Dermis microvascular lymphatic vessel endothelial cell (primary cell): ENCODE measurements at places on chromosomes 2 and 18.

DNA sequence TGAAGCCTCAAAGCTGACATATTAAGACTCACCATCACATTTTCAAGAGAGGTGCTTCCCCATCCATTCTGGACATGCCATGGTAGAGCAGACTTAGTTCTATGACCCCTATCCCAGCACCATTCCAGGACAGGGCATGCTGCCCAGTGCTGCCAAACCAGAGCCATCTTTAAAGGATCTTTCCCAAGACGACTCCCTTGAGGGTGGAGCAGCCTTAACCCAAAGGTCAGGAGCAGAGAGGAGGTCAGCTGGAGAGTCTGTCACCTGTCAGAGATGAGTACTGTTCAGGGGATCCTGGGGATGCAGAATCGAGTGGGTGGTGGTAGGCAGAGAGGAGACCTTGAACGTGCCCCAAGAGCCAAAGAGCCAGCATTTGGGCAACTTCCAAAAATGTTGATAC lies 459.8 kb downstream of the STK39 start:
- DNase-seq = no peak

DNA sequence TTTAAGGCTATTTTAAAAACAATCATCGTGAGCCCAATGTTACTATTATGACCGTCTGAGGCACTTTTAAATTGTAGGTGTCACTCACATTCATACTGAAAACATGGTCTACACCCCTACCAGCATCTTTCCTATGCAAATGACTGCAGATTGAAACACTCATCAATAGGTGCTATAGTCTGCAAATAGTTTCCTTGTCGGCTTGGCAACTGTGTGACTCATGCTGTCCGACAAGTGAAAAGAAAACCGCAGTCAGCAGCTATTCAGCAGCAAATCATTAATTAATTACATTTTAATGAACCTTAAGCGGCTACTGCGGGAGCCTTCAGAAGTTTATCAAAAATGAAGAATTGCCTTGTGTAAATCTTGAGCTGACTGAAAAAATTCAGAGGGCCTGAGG lies 134.4 kb downstream of the FIGN start:
- DNase-seq = no peak

DNA sequence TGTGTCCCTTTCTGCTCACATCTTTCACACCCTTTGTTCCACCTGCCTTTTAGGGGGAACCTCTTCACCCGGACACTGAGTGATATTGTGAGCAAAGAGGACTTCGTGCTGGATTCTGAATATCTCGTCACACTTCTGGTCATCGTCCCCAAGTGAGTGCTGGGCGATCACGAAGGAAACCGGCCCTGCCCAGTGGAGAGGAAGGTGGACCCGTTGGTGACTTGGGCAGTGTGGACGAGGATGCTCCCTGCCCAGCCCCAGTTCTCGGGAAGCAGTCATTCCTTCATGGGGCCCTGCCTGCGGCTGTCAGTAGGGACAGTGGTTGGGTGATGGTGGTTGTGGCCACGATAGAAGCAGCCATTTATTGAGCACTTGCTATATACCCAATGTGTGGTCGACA lies 40.8 kb downstream of the PDIA6 start:
- DNase-seq = no peak

DNA sequence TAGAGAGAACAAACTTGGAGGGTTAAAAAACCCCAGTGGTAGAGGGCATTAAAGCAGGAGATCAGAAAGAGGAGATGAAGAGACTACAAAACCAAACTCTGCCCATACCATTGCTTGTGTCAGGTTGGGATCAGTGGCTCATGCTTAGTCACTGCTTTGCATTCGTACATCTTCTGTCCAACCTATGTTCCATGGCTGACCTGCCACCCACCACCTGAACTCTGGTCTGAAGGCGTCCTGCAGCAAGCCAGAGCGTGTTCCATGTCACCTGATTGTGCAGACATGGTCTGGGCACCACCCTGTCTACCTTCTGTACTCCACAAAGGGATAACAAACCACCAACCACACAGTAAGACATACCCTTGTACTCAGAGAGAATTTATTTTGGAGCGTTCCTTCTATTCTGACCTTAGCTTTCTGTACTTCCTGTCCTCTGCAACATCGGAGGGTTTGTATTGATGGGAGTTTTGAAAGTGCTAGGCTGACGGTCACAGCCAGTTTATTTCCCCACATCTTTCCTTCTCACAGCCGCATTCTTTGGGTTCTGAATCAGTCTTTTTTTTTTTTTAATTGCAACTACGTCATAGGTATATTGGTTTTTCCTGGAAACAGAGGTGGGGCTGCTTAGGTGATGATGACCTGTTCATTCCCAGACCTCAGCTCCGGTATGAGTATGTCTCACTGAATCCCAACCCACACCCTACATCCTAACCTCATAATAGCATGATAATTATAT lies 88.3 kb downstream of the SOWAHC start:
- DNase-seq = peak; percentile 60

DNA sequence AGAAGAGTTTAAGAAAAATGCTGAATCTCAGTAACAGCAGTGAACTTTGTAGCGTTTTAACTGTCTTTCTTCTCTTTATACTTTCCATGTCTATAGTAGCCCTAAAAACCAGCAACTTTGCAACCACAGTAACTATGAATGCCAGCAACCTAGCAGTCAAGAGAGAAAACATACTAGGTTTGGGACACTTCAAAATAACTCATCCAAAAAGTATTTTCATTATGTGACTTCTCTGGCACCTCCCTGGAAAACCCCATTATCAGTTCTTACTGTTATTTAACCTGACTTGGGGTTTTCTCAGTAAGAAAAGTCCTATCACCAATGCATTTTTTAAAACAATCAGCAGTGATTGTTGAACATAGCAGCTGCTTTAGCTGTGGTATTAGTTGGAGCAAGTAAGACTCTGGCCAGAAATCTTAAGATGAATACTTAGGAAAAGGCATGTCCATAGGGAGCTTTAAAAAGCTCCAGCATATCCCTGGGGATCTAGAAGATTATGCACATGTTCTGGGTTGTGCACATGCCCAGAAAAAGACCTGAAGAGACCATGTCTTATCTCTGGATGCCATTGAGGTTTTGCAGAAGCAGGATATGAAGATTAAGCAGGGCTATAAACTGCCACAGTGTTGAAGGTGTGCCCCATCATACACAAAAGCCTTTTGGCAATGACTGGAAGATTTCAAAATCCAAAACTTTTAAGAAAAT lies 411.3 kb downstream of the CMPK2 start:
- DNase-seq = no peak

DNA sequence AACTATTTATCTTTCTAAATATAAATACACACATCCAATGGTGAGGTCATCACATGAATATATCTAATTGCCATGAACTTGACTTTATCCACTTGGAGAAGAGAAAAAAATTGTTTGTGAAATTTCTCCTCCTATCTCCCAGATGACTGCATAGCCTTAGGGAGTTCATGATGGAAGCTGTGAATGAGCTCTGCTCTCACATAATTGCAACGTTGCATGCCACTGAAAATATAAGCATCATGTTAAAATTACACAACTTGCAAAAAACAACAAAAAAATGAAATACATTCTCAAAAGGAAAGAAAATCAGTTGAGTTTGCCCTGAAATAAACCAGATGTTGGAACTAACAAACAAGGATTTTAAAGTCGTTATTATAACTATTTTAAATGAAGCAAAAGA lies 50.6 kb upstream of the OSR1 start:
- DNase-seq = no peak

DNA sequence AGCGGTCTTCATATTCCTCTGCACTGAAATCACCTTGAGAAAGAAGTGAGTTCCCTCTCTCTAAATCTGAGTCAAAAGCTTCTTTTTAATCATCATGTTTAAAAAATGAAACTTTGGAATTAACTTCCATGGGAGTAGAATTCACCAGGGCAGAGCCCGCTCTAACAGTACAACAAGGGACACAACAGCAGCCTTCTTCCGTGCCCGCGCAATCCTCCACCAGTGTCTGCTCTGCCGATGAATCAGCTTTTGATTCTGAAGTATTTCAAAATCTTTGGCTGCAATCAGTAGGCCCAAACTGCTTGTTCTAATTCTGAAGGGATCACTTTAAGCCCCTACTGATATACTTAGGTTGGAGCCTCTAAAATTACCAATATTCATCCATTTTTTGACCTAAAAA lies 76.9 kb downstream of the USP40 start:
- DNase-seq = no peak

DNA sequence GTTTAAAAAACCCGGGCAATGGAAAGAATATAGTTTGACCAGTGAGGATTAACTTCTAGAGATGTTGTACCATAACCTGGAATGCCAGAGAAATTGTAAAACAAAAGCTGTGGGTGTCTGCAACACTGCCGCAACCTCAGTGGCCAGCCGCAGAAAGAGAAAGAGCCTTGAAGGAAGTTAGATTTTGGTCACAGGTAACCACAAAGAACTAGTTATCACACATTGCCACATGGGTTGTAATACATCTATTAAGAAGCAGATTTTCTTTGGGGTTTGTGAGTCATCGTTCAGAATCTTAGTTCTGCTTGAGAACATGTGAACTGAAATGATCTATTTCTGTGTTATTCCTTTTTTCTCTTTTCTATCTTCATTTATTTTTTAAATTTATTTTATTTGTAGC lies 222.9 kb upstream of the AGAP1 start:
- DNase-seq = no peak

- DNase-seq = peak; percentile 59
Measured at GRCh38 chr18:23194155-23194996, 59.1 kb downstream of the CABLES1 start.
